ENCODE measurements at places on chromosomes 7 and 10.

DNA sequence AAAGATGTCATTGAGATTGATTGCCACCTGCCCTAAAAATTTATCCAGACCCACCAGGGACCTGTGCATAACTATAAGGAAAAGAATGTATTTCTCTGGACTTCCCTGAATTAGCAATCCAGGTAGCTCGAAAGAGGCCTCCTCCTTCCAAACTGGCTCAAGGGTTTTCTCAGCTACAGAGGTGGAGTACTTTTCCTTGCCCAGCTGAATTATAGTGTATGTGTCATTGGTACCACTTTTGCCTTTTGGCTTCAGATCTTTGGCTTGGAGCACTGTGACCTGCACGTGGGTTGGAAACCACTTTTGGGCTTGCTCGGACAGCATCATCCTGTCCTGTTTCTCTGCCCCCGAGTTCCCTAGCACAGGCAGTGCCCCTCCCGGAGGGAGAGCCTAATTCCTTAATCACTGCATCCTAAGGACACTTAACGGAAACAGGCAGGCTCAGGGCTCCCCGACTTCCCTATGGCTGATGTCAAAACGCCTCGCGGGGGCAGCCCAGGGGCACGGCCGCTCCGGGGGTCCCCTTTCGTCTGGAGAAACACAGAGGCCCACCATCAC is 825 bp downstream of the RAB11FIP2 start:
- DNase-seq = peak; percentile 67

DNA sequence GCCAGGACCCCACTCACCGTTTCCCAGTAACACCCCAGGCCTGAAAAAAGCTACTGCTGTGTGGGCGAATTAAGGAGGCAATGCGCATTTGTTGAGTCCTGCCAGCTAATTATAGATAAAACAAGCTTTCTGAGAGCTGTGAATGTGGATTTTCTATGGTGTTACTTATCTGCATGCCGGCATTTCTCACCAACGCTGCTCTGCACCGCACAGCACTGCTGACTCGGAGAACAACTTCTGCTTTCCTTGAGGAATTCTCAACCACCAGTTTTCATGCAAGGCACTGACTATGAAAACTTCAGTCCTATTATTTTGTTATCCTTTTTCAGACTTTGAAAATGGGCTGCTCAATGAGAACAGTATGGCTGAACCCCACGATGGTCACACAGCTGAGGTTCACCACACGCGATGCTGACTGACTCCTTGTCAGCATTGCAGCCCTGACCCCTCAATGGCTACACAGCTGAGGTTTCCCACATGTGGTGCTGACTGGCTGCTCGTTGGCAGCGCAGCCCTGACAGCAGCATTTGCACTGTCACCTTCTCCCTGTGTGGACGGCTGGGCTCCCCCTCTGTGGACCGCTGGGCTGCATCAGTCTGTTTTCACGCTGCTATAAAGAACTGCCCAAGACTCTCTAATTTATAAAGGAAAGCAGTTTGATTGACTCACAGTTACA is 190.6 kb downstream of the DIP2C start:
- DNase-seq = no peak

- no peak for DNase-seq
Observed at GRCh38 chr10:31395695-31396094, 76.7 kb downstream of the ZEB1 start.

DNA sequence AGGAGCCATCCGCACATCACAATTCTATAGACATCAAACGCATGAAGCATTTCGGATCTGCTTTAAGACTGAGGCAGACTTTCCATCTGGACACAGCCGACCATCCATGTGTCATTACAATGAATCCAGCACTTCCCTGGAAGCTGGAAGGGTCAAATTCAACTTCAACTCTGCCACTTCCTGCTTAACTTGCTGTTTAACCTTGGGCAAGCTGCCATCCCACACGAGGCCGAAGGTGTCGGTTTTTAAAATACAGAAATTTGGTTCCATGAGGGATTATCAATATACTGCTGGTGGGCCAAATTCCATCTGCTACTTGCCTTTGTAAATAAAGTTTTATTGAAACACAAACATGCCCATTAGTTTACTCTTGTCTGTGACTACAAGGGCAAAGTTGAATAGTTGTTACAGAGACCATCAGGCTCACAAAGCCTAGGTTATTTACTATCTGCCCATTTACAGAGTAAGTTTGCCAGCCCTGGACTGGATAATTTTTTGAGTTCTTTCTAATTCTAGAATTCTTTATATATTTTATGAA is 134.6 kb downstream of the FAM204A start:
- DNase-seq = no peak

GRCh38 chr7:151641587-151641986 is 121.9 kb upstream of the RHEB start:
- no peak for DNase-seq

DNA sequence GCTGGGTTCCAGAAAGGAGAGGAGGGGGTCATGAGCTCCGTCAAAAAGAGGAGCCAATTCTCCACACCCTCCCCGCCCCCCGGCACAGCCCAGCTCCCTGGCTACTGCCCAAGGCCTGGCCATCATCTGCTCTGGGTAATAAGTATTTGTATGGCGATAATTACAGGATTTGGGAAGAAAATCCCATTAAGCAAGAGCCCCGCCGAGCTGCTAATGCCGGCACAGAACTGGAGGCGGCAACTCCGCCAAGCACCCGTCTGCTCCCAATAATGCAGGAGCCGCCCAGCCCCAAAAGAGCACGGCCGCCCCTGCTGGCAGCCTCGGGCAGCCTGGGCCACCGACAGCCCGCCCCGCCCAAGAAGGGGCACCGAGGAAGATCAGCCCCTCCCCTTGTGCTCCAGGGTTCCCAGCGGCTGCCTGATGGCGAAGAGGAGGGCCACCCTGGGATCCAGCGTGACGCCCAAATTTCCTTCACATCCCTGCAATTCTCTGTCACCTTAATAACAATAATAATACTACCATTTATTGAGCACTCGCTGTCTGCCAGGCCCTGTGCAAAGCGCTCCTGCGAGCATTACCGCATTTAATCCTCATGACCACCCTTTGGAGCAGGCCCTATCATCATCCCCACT is 5.9 kb downstream of the SLIT1 start:
- no peak for DNase-seq

GRCh38 chr10:124842721-124843120 is 41.1 kb downstream of the ABRAXAS2 start:
- DNase-seq = no peak

DNA sequence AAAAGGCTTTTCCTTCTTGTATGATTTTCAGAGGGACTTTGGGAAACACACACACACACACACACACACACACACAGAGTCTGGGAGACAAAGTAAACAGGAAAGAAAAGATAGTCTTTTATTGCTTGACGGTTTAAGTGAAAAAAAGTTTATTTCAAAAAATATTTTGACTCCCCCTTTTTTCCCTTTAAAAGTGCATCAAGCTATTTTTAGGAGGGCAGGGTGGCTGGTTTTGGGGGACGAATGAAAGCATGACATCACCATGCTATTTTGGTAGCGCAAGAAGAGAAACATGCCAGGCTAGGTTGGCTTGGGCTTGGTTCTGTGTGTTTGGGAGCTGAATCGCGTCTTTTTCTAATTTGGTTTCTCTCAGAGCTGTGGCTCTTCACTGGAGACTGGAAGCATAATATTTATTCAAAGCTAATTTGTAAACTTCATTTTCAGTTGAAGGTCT is 129.2 kb downstream of the BAMBI start:
- no peak for DNase-seq

GRCh38 chr10:122648599-122649428 is 50.8 kb downstream of the C10orf120 start:
- DNase-seq = no peak

DNA sequence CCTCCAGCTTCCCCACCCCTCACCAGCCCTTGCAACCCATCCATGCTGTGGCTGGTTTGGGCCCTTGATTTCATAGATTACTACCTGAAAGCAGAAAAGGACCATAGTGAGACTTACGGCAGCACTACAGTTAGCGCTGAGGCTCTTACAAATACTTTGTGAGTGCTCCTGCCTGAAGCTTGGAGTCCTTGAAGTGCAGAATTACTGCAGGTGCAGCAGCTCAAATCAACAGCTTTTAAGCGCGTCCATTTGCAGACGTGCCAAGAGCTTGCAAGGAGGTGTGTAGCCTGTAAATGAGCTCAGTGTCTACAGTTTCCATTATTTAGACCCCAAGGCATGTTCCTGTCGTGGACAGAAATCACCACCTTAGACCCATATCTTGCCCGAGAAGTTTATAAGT is 103.0 kb downstream of the CELF2 start:
- no peak for DNase-seq

DNA sequence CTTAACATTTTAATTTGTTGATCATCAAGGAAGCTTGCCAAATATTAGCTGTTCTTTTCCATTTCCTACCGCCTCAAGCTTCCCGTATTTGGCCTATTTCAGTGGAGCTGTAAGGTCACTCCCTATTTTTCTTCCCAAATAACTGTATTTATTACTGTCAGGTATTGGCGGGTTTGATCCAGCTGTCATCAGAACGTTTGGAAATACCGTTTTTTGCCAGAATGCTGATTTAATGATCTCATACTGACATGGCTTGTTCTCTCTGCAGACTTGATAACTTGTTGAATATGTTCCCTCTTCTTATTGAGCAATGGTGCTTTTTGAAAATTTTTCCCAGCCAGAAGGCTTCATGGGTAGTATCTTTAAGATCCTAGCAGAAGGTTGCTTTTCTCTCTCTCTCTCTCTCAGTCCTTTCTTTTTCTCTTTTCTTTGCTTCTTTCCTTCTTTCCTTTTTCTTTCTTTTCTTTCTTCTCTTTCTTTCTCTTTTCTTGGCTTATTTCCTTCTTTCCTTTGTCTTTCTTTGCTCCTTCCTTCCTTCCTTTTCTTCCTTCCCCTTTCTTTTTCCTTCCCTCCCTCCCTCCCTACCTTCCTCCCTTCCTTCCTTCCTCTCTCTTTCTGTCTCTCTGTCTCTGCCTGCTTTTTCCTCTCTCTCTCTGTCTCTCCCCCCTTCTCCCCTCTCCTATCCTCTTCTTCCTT is 42.1 kb downstream of the CUX1 start:
- DNase-seq = no peak

DNA sequence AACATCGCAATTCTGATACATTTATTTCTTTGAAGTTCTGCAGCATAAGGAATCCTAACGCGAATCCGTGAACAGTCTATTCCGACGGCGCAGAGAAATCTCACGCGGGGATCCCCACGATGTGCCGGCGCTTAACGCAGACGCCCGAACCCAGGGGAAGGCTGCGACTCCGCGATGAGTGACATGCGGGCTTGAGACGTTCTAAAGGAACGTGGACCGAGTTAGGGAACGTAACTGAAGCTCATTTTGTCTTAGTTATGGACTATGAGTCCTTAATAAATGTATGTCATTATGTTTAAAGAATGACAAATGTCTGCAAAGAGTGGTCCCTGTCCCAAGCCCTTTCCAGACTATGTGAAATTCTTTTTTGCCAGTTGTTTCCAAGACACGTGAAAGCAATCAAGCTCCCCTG is 995 bp upstream of the PARD3 start:
- no peak for DNase-seq

DNA sequence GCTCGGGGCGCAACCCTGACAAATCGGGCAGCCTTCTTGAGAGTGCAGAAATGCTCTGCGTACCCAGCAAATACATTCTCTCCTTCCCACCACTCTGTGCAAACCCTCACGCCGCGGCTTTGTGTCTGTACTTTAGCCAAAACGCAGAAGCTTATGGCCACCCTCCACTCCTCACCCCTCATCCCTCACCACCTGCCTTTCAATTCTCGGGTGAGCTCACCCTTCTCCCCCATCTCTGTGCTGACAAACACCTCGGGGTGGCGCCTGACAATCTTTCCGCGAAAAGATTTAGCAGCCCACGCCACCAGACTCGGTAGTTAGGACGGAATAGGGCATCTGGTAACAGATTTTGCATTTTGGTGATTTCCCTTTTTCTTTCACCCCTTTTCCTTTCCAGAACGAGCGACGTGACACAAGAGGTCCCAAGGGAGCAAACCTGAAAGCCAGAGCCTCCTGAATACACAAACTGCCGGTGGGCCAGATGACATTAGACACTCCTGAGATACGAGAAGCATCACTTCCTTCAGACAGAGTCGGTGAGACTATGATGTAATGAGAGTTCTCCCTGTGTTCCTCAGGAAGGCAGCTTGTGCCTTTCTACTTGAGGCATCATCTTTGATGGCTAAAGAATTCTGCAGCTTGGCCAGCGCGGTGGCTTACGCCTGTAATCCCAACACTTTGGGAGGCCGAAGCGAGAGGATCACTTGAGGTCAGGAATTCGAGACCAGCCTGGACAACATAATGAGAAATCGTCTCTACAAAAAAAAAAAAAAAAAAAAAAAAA is 671 bp upstream of the ATAD1 start:
- no peak for DNase-seq

DNA sequence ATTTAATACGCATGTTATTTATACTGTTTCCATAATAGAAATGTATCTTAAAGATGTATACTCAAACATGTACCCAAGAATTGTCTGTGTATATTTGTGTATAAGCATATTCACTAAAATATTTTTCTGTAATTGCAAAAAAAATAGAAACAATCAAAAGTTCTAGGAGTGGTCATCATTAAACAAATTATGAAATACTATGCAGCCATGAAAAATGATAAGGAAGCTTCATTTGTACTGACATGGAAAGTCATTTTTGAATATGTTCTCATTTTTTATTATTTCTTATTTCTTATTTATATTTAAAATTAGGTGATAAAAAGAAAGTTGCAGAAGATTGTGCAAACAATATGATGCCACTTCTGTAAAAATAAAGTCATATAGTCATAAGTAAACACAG is 400.0 kb upstream of the AUTS2 start:
- no peak for DNase-seq

DNA sequence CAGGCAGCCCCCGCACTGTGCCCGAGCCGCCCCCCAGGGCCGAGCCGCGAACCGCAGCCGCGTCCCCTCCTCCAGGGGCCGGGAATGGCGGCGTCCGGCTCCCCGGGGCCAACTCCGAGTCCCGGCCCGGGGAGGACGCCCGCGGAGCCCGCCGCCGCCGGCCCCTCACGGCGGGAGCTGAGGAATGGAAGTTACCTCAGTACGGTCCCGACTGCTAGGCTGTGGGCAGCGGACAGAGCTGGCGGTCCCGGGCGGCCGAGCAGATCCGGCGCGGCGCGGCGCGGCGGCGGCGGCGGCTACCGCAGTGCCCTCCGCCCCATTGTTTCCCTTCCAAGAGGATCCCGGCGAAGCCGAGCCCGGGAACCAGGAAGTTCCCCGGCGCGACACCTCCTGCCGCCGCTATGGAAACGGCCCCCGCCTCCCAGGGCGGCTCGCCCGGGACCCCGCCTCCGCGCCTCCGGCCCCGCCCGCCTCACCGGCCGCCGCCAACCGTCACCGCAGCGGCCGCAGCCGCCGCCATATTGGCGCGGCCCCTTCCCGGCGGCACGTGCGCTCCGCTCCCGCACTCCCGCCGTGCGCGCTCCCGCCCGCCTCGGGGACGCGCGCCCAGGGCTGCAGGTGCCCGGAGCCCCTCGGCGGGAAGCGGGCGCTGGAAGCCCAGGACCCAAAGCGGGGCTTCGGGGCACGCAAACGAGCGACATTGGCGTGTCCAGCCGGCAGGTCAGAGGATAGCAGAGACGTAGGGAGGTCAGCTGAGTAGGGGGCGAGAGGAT is at the start of gene USP6NL:
USP6NL (minus strand) TSS at position 403 of the 773 bp plus-strand sequence. CDS start 14,016 bp downstream, outside the sequence.
- DNase-seq = peak; percentile 92

DNA sequence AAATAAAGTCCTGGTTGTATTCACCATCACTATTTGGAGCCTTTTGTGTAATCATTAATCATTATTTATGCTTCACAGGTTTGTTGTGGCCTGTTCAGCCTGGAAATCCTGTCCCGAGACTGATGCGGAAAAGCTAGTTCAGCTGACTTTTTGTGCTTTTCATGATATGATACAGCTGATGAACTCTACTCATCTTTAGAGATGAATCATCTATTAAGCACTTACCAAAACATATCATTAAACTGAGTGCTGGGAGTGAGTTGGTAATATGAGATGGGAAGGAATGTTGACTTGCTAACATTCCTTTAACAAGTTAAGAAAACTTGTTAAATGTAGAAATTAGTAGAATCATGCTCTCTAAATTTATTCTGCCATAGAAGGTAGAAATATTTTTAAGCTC is 53.0 kb downstream of the CROT start:
- no peak for DNase-seq

All from aorta (tissue), 5 donors.